ENCODE measurements at places on chromosomes 11 and 22. TPM values are rescaled to one million over a fixed set of nuclear protein-coding genes. Genes with fewer than 3 reads are reported as not detected.

Gene B4GALNT4
- 1.6 TPM for total RNA-seq

GRCh38 chr11:121930004-121930965 lies 185.7 kb downstream of the BLID start:
- DNase-seq: no peak

DNA sequence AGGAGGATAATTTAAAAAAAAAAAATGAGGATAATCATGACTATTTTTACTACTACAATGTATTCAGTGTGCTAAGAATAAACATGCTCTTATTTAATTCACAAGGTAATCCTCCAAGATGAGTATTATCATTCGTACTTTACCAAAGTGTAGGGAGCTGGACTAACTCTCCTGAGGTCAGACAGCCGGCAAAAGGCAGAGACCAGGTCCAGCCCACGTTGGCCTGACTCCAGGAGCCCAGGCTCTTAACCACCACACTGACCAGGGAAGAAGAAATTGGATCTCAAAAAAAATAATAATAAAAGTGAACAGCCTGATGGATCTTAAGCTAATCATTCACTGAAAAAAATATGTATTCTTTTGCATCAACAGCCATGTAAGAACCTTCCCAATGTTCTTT lies 25.2 kb downstream of the PLAAT3 start:
- no peak for DNase-seq

- no peak for DNase-seq
These were observed 5.7 kb upstream of the PLET1 start for GRCh38 chr11:112266410-112266778.

Gene HTR3B
- total RNA-seq: not detected

GRCh38 chr11:134126217-134126822 lies 57.4 kb downstream of the JAM3 start:
- no peak for DNase-seq

GRCh38 chr11:29095821-29096220 lies 921.0 kb downstream of the KCNA4 start:
- no peak for DNase-seq

Gene ANO3
- total RNA-seq: not detected

Gene CNTN5
- not detected for total RNA-seq

GRCh38 chr11:46141597-46141996 lies 20.3 kb upstream of the PHF21A start:
- no peak for DNase-seq

DNA sequence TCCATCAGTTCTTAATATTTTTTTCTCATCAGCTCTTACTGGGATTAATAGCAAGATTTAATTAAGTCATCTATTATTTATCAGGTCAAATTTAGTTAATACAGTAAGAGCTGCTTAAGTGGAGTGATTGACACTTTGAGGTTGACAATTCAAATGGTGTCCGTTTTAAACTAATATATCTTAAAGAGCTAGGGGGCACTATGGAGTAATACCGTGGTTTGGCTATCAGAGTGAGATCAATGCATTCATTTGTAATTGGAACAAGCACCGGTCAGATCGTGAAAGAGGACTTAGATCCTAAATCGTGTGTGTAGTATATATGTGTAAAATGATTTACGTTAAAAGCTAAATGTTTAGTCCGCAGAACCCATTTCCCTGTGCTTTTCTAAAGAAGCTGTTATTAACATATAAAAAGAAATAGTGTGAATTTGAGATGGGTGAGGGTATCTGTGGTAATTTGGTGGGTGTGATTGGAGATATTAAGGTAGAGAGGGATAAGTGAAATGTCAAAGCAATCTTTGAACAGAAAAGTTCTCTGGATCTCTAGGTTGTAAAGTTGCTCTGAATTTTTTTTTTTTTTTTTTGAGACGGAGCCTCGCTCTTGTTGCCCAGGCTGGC lies 2.3 kb downstream of the SIK2 start:
- DNase-seq: peak; percentile 22

Gene CNGA4
- total RNA-seq: not detected

GRCh38 chr11:6979365-6979764 lies 40.8 kb downstream of the ZNF214 start:
- DNase-seq: no peak

Gene BIRC3
- total RNA-seq: 33.1 TPM

DNA sequence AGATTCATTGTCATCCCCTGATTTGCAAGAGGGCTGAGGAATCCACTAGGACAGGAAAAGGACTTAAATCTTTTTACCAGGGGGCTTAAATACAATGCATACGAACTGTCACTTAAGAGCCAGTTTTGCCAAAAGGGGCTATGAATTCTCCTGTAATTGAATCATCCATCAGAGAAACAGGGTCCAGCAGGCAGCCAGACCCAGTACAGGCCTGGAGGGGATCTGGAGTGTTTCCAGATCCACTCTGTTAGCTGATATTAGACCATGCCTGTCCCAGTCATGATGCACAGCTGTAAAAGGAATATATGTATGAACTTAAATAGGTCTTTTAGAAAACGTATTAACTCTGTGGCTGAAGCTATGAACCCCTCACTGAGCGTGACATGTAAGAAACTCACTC lies 53.8 kb upstream of the PRSS23 start:
- DNase-seq: no peak

DNA sequence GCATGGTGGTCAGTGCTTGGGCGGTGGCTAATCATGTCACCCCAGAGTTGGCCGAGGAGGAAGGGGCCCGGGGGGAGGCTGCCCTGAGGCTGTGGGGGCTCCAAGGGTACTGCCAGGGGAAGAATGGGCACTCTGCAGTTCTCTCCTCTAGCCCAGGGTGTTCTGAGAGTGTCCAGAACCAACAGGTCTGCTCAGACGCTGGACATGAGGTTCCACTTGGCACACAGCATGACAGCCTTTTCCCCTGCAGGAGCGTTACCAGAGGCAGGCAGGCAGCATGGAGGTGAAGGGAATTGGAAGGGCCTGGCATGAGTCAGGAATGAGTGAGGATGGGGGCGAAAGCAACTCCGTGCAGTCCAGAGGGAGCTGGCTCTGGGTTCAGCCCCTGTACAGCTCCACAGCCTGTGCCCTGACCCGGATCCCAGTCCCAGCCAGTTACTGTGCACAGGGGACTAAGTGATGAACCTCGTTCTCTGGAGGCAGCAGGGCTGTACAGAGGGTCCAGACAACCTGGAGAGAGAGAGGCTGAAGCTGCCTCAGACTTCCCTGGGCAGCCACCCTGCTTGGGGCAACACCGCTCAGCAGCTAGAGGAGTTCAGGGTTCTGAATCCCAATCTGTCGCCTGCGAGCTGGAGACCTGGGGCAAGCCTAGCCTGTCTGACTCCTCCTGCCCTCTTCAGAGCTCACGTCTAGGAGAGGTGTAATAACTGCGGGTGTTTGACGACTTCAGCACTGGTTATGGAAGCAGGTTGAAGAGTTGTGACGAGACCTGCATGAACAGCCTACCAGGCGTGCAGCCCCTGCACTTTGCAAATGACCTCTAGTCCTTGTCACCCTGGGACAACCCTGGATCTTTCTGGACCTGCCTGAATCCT lies 14.7 kb upstream of the TUB start:
- DNase-seq: no peak

- DNase-seq: no peak
These were observed 90.3 kb upstream of the THY1 start for GRCh38 chr11:119513131-119513805.

Gene CCDC116
- total RNA-seq: 0.97 TPM

Gene MYOD1
- not detected for total RNA-seq

Gene APOBEC3A
- total RNA-seq: not detected

GRCh38 chr11:8870411-8871170 lies 40.4 kb upstream of the AKIP1 start:
- DNase-seq: peak; percentile 19

- DNase-seq: no peak
These were observed 140.5 kb downstream of the FCHSD2 start for GRCh38 chr11:73001615-73002014.

Gene TMPRSS5
- total RNA-seq: 0.52 TPM

DNA sequence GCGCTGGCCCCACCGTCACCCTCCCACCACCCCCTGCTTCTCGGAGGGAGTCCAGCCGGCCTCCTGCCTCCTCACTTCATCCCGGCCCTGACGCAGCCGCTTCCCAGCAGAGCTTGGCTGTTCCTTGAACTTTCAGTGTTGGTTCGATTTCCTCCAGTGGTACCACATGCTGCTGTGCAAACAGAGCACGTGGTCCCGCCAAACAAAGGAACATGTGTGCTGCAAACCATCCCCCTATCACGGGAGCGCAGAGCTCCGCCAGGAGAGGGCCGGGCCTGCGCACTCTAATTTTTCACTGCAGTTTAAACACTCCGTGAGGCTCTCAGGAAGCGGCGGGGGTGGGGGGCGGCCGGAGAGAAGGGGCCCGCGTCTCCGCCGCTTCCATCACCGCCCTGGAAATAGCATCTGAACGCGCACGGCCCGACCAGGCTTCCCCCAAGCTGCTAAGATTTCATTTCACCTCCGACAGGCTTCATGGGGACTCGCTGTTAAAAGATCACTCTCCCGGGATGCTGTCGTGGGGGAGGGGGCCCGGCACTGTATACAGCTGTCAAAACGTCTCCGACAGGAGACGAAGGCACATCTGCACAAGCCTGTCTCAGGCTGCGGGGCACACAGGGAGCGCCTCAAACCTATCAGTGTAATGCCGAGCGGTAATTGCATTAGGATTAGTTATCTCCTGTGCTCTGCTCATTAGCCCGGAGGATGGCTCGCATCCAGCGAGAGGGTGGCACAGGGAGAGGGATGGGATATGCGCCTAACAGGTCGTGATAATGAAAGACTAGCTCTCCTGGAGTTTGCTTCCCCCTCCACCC lies 269.9 kb upstream of the SORL1-AS1 start:
- DNase-seq: no peak

Gene MDK
- 8.2 TPM for total RNA-seq

GRCh38 chr22:37417677-37418348 lies 9.5 kb downstream of the ELFN2 start:
- DNase-seq: no peak

DNA sequence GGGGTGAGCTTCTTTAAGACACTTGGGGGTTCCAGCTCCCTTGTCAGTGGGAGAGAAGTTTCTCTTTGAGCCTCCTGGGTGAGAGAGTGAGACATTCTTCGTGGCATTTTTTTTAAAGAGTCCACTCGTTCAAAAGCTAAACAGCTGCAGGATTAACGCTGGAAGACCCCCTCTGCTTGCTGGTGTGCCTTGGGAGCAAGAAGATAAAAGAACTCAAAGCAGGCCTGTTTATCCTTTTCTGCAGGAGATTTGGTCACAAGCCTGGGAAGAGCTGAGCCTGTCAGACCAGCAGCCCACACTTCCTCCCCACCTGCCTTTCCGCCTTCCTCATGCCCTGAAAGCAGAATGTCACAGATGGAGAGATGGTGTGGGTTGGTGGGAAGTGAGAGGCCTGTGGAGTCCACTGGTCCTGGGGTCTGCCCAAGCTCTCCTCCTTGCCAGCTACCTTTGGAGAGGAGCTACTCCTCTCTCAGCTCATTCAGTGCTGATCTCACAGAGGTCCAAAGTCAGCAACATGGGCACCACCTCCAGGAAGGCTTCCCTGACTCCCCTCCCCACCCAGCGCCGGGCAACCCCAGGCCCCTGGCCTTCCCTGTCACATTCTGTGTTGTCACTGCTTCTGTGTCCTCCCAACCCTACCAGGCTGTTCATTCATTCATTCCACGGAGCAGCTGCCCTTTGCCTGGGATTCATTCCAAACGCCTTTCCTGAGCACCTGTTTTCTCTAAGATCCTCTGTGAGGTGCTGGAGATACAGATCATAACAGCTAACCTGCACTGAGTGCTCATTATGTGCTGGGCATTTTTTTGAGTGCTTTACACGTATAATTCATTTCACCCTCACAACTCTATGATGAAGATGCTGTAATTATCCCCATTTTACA lies 6.7 kb downstream of the GDPD5 start:
- no peak for DNase-seq

DNA sequence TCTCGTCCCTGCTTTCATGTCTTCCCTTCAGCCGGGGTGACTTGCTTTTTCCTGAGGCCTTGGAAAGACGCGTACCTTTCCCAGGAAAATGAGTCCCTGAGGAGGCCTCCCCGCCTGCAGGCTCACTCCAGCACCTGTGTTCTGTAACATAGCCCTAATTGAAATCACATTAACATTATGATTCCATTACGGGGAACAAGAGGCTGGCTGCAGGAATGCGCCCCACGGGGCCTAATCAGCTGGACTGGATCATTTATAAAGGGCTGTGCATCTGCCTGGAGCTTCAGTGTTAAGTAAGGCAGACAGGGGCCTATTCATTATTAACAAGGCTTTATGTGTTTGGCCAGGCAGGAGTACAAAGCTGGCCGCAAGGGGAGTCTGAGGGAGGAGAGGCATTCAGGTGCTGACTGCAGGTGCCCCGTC lies 41.9 kb upstream of the TSPAN18 start:
- DNase-seq: no peak

GRCh38 chr22:19819911-19820879 lies 34.5 kb downstream of the GNB1L start:
- DNase-seq: no peak

- peak; percentile 86 for DNase-seq
These were observed at the start of gene VWA5A for GRCh38 chr11:124114942-124115781. Gene VWA5A, plus strand, starts transcription at chr11:124115450. Its CDS starts 2,062 bp downstream, at chr11:124117512.

- no peak for DNase-seq
These were observed 8.8 kb downstream of the HOATZ start for GRCh38 chr11:111523343-111523742.

DNA sequence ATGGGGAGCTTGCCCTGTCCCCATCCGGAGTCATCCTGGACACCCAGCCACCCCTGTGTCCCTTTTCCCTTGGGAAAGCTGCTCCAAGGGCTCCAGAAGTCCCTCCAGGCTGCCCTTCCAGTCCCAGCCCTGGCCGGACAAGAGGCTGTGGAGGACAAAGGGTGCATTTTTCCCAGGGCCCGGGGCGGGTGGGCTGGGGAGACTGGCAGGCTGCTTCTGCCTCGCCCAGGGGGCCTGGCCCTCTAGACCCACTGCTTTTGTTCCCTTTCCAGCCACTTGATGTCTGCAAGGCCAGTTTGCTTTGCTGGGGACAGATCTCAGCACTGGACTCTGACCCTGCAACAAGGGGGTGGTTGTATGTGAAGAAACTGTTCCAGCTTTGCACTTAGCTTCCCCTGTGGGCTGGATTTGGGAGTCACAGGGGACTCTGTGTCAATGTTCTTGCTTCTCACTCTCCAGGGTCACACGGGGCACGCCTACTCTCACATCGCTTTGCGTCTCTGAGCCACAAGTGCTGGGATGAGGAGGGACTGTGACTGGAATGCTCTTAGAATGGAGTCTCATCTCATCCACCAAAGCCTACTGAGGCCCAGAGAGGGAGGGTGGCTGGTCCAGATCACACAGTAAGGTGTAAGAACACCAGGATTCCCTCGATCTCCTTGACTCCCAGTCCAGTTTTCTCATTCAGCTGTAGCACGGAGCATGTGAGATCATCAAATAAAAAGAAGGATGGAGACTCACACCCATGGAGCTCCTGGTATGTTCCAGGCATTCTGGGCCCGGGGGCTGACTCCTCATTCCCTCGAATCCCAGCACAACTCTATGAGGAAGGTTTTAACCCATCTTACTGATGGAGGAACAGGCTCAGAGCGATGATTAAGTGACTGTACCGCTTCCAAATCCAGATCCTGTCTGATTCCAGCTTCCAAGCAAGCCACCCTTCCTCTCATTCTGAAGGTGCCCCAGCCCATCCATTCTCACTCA lies 59.9 kb downstream of the FBXO7 start:
- DNase-seq: no peak
